SHP77 (cell line): ENCODE measurements at places on chromosomes 1 and 21.

- no peak for DNase-seq
Measured at GRCh38 chr1:55140137-55140536, 75.0 kb downstream of the USP24 start.

- no peak for DNase-seq
Measured at GRCh38 chr1:27521861-27522431, 32.0 kb upstream of the WASF2 start.

DNA sequence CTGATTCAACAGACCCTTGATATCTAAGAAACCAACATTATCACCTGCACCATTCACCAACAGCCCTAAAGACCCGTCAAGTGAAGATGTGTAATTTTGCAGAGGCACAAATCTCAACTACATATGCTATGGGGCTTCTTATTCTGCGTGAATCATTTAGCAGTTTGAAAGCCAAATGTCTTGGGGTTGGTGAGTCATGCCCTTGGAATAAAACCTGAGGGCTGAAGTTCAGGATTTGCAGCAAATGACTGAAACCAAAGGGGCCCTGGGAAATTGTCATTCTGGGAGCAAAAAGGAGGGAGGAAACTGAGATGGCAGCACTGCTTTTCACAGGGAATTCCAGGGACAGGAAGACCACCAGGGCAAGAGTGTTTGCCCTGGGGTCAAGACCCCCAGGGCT lies 79.2 kb upstream of the TNR start:
- DNase-seq, result no peak

GRCh38 chr1:240004086-240004749 lies 87.5 kb upstream of the FMN2 start:
- DNase-seq, result no peak

DNA sequence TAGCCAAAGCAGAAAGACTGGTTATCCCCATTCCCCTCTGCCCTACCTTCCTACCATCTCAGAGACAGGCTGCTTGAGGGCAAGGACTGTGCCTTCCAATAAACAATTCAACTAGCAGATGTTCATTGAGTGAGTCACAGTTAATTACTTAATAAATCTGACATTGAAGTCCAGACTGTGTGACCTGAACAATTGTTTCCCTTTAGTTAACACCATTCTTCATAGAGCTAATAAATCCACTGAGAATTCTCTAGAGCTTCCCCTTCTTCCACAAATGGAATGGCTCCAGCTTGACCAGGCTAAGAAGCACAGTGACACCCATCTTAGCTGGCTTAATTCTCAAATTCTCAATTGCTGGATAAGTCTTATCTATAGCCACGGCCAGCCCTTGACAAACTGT lies 61.9 kb upstream of the GJA5 start:
- no peak for DNase-seq

GRCh38 chr1:83954166-83954823 lies 44.6 kb downstream of the TTLL7 start:
- DNase-seq, result no peak

DNA sequence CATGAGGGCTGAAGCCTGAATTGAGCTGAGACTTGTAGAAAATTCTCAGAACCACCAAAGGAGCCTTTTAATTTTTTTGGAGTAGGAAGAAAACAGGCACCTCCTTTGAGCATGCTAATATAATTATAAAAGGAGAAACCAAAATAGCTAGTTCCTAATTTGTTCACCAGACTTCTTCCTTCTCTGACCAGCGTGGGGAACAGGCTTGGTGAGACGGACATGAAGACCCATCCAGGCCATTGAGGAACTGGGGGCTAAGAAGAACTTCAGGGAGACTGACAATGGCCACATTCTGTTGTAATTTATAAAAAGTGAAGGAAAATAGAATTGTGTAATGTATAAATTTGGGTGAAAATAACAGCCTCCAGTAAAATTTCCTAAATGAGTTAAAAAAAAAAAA lies 62.6 kb downstream of the MAN1C1 start:
- DNase-seq, result no peak

DNA sequence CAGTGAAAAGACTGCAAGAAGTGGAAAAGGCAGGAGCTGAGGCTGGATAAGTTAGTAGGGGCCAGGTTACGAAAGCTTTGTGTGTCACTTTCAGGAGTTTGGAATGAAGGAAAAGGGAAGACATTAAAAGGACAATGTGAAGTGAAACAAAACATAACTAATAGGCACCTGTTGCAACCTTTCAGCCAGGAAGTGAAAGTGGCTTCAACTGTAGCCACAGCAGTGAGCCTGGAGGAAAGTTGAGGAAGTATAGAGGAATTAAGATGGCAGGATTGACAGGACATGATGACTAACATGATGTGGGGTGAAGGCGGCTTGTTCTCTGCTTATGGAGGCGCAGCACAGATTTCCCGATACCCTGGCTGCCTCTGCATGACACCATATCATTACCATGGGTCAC lies 68.9 kb downstream of the C4BPA start:
- no peak for DNase-seq

- peak; percentile 76 for DNase-seq
Measured at GRCh38 chr1:63892632-63893395, 119.0 kb downstream of the ROR1 start.

DNA sequence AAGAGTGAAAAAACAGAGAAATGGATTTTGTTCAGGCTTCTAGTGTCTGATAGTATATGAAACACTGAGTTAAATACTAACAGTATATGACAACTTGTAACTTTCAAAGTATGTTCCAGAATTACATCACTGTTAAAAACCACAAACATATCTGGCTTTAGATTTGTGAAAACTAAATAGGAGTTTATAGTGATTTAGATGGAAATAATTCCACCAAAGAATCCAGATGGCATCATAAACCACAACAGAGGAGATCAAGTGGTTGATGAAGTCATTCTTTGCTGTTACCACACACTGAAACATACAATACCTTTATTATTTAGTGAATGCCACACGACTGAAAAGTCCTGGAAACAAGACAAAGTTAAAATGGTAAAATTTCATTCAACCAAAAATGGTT lies 37.2 kb downstream of the ALG14 start:
- no peak for DNase-seq

GRCh38 chr1:60950224-60951063 lies 131.9 kb upstream of the NFIA start:
- no peak for DNase-seq

GRCh38 chr1:234965111-234965510 lies 163.5 kb downstream of the TOMM20 start:
- DNase-seq, result no peak

- no peak for DNase-seq
Measured at GRCh38 chr1:77516106-77516505, 166.4 kb downstream of the ZZZ3 start.

GRCh38 chr1:56524263-56524662 lies 55.1 kb downstream of the PLPP3 start:
- no peak for DNase-seq

DNA sequence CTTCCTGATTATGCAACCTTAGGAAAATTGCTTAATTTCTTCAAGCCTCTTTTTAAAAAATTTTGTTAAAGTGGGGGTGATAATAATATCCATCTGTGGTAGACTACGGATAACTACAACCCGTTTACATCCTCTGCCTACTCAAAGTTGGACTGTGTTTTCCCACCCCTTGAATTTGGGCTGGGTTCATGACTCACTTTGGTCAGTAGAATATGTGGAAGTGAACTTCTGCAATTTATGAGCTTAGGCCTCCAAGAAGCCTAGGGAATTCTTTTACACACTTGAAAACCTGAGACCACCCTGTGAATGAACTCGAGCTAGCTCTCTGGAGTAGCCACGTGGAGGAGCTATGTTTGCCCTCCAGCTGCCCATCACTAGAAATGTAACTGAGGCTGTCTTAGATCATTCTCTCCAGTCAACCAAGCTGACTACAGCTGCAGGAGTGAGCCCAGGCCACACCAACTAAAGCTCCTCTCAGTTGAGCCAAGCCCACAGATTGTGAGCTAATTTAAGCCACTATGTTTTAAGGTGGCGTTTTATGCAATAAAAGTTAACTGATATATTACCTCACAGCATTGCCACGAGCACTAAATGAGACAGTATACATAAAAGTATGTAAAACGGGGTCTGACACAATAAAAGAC lies 29.6 kb upstream of the CACHD1 start:
- DNase-seq, result no peak

GRCh38 chr1:218112862-218113261 lies 172.2 kb upstream of the RRP15 start:
- no peak for DNase-seq

- no peak for DNase-seq
Measured at GRCh38 chr1:21750841-21751240, 32.1 kb downstream of the USP48 start.

DNA sequence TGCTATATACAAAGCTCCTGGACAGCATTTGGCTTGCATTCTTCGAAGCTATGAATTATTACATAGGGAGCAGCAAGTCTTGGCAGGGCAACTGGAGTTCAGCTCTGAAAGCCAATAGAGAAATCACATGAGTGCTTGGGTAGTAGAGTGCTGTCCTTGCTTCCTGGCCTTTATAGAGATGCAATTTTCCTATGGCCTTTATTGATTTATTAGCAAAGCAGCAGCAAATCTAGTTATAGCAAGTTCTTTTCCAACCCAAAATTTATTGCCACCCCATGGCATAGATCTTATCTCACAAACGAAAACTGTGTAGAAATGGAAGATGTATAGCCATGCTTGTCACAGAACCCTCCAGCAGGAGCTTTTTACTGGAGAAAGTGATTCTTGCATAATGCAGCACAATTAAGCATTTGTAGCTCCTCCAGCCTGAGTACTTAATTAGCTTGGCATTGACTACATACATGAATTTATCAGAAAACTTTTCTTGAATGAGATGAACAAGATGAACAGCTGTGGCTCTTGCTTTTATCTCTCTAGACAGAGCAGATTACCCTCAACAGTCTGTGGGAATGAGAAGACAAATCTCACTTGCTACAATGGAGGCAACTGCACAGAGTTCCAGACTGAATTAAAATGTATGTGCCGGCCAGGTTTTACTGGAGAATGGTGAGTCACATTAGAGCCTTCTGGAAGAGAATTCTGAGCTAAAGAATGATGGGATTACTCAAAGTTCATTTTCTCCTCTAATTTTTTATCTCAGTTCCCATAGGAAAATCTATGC lies 170.1 kb downstream of the CRB1 start:
- DNase-seq, result no peak

GRCh38 chr1:222057162-222057561 lies 315.3 kb upstream of the DUSP10 start:
- no peak for DNase-seq

DNA sequence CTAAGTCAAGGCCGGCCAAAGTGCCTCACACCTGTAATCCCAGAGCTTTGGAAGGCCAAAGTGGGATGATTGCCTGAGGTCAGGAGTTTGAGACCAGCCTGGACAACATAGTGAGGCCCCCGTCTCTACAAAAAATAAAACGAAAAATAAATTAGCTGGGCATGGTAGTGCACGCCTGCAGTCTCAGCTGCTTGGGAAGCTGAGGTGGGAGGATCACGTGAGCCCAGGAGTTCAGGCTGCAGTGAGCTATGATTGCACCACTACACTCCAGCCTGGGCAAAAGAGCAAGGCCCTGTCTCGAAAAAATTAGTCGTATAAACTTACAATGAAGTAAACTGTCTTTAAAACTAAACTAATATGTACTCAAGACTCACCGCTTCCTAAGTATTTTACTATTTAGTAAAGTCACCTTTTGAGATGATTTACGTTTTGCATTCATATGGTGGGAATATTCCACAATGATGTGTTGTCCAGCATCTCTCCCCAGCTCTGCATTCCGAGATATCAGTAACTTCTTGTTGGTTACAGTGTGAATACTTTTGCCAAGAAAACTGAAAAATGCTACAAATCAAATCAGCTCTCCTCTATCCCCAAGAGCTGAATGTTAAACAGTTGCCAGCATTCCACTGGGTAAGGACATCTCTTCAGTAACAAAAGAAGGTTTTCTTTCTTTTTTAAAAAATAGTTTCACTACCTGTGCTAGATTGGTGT lies 84.9 kb upstream of the C21orf91 start:
- DNase-seq, result no peak

- DNase-seq, result no peak
Measured at GRCh38 chr1:202088206-202088605, 34.5 kb upstream of the GPR37L1 start.

DNA sequence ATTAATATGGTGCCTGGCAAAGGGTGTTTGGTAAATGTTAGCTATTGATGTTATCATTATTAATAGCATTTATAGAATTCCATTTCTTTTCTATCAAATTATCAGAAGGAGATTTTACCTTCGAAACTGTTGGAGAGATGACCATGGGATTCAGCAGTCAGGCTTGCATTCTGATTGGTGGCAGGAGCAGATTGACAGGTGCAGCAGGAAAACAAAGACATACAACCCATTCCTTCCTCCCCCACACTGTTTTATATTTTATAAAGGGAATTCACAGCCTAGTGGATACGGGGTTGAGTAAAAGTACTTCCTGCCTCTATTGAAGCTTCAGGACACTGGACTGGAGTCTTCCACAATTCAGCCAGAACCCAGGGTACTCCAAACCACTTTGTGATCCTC lies 55.1 kb upstream of the SYT14 start:
- no peak for DNase-seq

- DNase-seq, result no peak
Measured at GRCh38 chr1:219833214-219833815, 95.0 kb downstream of the SLC30A10 start.

GRCh38 chr1:20047096-20047495 lies 22.9 kb upstream of the PLA2G5 start:
- no peak for DNase-seq

DNA sequence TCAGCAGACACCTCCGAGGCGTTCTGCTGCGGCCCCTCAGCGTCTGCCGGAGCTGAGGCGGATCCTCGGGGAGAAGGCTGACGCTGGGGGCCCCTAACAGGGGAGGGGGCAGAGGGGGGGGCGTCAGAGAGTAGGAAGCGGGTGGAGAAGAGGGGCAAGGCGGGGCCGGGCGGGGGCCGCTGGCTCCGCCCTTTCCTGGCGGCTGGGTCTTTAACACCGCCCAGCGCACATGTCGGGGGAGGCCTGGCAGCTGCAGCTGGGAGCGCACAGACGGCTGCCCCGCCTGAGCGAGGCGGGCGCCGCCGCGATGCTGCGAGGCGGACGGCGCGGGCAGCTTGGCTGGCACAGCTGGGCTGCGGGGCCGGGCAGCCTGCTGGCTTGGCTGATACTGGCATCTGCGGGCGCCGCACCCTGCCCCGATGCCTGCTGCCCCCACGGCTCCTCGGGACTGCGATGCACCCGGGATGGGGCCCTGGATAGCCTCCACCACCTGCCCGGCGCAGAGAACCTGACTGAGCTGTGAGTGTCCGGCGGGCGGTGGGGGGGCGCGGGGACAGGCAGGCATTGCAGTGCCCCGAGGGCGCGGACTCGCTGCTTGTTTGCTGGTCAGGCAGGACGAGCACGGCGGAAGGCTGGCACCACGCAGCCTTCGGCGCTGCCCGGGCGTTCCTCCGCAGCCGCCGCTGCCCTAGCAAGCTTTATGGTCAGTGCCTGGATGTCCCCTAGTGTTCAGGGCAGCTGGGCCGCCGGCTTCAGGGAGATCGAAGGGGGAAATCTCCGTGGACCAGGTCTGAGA lies at the start of gene NTRK1:
NTRK1 (plus strand) TSS at position 238 of the 796 bp plus-strand sequence; CDS start at position 308, 70 bp downstream.
- DNase-seq, result peak; percentile 84

GRCh38 chr1:13956393-13956792 lies 256.4 kb downstream of the PRDM2 start:
- DNase-seq, result no peak
